ENCODE measurements at places on chromosomes 2 and 18.

DNA sequence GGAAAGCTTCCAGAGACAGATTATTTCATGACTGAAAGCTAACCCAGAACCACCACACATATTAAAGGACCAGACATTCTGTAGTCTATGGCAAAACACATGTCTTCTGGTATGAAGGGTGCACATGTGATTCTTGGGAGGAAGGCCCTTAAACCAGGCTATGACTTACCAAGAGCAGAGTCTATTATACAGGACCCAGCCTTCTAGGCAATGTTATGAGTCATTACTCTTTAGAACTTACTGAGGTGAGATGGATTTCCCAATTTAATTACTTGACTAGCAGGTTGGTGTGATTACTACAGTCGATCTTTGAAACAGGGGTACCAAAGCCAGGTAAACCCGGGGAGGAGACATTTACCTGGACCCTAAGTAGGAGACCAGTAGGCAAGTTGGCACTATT is 350.8 kb downstream of the TRIB2 start:
- DNase-seq = no peak

DNA sequence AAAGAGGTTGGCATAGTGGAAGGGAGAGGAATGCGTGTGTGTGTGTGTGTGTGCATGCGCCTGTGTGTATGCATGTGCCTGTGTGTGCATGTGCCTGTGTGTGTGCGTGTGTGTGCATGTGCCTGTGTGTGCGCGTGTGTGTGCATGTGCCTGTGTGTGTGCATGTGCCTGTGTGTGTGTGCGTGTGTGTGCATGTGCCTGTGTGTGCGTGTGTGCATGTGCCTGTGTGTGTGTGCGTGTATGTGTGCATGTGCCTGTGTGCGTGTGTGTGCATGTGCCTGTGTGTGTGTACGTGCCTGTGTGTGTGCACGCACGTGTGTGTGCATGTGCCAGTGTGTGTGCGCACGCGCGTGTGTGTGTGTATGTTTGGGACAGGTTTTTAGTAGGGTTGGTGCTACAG is 205.1 kb downstream of the MEMO1 start:
- no peak for DNase-seq

GRCh38 chr2:220096406-220096805 is 469.0 kb downstream of the SLC4A3 start:
- no peak for DNase-seq

- DNase-seq = peak; percentile 26
These were observed 28.5 kb downstream of the MAP4K3 start for GRCh38 chr2:39408351-39409136.

- DNase-seq = no peak
These were observed 95.0 kb downstream of the RNF144A start for GRCh38 chr2:7012141-7012764.

- DNase-seq = peak; percentile 63
These were observed 29.4 kb downstream of the KATNAL2 start for GRCh38 chr18:46946656-46947282.
